ENCODE measurements at places on chromosomes 11 and 22.

DNA sequence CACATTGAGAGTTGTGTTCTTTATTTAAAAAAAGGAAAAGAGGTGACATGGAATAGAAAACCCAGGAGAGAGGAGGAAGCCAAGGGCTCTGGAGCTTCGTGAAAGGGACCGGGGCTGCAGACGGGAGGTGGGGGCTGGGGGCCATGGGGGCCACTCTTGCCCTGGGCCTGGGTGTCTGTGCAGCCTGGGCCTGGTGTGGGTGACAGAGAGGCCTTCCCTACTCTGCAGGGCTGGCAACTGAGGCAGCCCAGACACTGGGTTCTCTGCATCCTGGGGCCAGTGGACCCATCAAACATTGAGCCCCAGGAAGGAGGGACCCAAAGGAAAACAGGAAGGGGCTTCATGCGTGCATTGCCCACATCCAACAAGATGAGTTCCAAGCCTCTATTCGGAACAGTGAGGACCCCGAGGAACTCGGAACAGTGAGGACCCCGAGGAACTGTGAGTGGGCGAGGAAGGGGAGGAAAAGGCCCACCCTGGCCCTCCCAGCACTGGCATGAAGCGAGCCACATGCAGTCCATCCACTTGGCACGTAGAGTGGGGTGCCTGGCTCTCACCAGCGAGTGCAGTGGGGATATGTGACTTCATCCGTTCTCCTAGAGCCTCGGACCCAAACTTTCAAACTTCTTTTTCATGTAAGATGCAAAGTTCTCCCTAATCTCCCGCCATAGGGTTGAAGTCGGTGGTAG lies 1121.6 kb downstream of the BRD1 start:
- DNase-seq = no peak

GRCh38 chr11:31808721-31809540 lies 2.2 kb downstream of the PAX6 start:
- DNase-seq = peak; percentile 29

GRCh38 chr22:37906364-37907008 lies 389 bp downstream of the MICALL1 start:
- DNase-seq = peak; percentile 75

DNA sequence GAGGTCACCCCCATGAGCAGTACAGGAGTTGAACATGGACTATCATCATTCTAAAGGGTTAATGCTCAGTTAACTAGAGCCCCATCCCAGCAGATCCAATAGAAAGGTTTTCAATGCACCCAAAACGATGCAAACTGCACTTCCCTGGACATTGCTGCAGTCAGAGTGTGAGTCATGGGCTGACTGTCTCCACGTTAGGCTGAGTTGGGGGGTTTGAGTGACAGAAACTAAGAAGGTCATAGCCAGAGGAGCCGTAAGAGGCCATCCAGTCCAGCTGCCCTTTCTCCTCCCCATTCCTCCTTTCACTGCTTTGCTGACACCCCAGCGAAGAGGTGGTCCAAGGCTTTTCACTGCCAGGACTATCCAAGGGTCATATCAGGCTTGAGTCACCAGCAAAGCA lies 10.5 kb upstream of the OR2AT4 start:
- no peak for DNase-seq

- no peak for DNase-seq
These were observed 13.2 kb downstream of the EHF start for GRCh38 chr11:34633990-34634693.
